Lower leg skin (tissue), 4 donors: ENCODE measurements at places on chromosomes 2 and 18.
A peak's percentile ranks its signal among the peaks of the same experiment; 100 is the strongest.

DNA sequence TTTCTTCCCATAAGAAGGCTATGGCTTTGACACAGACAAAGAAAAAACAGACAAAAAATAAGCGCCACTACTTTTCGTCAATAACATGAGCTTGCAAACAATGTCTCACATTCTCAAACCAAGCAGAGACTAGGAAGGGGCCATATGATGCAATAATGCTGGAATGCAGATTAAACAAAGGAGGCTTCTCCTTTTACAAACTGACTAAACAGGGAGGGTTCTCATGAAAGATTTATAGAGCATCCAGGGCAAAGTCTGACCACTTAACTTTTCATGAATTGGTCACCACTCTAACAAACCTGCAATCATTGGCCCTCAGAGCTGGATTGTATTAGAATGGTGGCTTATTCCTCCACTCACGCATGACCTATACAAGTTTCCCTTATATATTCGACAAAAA is 663.3 kb upstream of the CHAC2 start:
- DNase-seq = no peak

- DNase-seq = no peak
Measured at GRCh38 chr2:217909156-217909820, 93.5 kb downstream of the TNS1 start.

GRCh38 chr2:211390536-211391188 is 834.3 kb downstream of the CPS1 start:
- DNase-seq = no peak

GRCh38 chr18:69895066-69896047 is 52.3 kb downstream of the CD226 start:
- DNase-seq = no peak

GRCh38 chr2:128727404-128727803 is 408.7 kb upstream of the HS6ST1 start:
- DNase-seq = peak; percentile 56

GRCh38 chr18:80178935-80179818 is 68.1 kb downstream of the PARD6G start:
- DNase-seq = no peak

DNA sequence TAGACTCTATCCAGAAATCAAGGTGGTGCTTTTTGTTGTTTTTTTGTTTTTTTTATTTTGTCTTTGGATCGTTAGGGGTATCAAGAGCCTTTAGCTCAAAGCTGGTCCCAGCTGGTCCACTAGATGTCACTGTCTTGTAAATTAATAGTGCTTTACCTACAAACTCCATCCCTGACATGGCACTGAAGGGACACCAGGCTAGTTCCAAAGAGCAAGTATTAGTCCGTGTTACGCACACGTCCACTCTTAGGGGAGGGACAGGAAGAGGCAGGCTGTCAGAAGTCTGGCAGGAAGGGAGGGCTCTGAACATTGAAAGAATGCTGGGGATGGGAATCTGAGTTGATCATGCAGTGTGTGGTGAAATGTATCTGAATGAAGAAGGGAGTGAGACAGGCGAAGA is 85.9 kb upstream of the CCBE1 start:
- no peak for DNase-seq

DNA sequence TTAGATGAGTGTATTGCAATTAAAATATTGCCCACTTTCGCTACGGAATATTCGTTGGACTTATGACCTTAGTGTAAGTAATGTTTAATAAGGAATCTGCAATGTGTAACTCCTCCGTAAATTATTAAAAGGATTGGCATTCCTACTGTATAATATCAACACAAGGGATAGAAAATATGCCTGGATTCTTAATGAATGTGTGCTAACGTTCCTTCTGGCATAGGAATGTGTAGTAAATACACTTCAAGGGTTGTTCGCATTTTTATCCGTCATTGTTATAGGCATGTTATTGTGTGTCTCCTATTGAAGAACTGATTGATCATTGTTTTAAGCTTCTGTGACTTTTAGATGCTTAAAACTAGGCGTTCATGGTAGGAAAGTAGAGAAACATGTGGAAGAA is 134.5 kb downstream of the NEDD4L start:
- no peak for DNase-seq

DNA sequence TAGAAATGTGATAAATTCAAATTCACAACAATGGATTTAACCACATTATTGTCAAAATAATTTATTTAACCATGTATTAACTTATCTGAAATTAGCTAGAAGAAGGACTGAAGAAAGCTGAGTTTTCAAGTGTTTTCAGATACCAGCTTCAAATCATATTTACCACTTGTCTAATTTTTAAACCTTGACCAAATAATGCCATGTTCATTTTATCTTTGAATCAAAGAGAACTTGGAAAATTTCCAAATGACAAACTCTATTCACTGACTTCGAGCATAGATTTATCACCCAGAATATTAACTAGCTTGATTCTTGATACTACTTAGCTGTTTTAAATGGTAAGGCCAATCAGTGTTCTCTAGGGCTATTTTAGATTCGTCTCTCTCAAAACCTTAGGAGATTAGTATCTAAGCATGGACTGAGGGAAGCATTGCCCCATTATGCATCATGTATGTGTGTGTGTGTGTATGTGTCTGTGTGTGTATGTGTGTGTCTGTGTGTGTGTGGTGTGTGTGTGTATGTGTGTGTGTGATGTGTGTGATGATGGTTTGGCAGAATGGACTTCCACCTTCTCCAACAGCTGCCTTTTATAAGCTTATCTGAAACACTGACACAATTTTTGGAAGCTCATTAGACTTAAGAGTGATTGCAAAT is 667.5 kb upstream of the FANCL start:
- DNase-seq = no peak

DNA sequence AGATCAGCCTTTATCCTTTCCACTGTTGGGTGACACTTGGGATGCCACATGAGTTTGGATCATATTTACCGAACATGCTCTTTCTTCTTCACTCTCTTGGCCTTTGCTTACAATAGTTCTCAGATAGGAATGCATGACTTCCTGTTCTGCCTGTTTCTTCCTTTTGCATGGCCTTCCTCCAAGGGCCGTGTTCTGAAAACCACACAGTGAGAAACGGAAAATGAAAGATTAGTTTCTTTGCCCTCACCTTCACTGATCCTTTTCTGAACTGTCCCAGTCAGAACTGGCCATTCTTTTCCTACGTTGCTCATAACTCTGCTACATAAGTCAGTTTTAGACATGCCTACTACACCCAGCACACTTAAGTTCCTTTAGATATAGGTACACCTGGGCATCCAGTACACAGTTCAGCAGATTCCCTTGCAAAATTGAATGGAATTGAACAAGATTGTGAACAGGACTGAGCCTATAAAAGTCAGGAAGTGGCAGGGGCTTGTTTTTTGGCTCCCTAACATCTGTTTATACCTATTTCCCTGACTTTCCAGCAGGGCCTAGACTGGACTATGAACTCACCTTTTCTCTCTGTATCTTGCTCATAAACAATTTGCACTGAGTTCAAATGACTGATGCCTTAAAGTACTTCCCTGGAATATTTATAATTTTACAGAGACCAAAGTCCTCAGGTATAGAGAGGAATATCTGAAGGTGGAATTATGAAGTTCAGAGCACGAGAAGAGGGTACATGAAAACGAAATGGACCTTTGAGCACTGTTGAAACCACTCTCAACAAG is 186.4 kb upstream of the ST6GAL2 start:
- no peak for DNase-seq

DNA sequence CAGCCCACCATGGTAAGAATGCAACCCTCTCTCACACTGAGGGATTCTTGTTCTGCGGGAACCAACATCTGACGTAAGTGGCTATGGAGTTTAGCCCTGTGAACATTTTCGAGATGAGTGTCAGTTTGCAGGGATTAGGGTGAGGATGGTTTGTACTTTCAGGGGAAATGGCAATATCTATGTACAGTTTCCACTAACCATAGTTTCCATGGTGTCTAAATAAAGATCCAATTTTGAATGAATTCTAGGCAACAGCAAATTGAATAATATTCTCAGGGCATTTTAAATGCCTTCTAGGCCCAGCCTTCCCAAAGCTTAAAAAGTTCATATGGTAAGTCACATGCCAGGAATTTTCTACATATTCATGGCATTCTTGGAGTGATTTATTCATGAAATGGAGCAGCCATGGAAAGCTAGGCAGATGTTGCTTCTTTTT is 105.4 kb upstream of the MMADHC start:
- DNase-seq = no peak

DNA sequence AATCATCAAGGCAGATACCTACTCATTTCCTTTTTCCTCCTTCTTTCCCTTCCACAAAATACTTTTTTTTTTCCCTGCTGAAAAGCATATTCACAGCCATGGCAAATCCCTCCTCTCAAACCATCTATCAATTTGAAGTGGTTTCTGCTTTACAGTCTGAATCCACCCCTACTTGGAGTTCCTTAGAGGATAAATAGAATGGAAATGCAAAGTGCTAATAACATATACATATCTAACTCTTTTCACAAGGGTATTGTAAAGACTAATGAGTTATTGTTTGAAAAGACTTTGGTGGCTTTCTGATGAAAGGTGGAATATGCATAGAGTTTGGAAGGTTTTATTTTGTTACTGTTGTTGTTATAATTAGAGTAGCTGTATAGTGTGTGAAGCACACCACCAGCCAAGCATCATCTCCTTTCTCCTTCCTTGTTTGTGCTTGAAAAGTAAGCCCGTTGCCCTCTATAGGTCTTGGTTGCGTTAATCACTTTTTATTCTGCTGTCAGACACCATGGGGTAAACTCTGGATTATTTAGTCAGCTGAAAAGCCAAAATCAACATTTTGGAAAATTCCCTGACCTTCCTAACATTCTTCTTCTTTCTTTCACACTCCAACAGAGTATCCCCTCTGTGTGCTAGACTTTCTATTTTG is 2126.9 kb upstream of the CELF4 start:
- DNase-seq = no peak

DNA sequence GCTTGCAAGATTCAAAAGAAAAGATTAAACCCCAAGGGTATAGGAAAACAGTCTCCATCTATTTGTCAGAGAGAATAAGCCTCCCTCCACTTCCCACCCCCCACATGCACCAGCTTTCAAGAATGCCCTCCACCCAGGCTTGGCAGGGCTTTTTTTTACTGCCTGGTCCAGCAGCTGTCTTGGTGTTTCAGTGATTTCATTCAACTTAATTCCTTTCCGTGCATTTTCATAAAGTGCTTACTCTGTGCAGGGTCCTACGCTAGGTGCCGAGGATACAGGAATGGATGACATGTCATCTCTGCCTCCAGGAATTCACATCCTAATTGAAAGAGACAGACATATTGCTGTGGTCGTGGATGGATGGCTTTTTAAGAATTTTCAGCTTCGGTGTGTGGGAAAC is 117.9 kb downstream of the LRATD1 start:
- no peak for DNase-seq

GRCh38 chr18:66994790-66995189 is 390.9 kb upstream of the CDH19 start:
- DNase-seq = no peak

GRCh38 chr2:200534572-200534971 is 8.6 kb downstream of the SGO2 start:
- no peak for DNase-seq

DNA sequence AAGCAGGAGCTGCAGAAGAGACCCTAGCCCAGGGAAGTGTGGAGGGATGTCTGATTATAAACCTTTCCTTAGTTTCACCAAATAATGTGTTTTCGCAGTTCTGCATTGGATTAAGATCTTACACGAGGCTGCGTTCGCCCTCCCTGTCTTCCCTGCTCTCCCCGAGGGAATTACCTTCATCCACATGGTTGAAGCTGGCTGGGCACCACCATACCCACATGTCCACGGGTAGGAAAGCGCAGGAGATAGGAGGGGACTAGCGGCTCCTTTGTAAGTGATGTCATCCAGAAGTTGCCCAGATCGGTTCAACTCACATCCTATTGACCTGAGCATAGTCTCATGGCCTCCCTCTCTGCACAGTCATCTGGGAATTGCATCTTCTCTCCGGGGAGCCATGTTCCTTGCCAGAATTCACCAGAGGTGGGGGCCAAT is 1.1 kb downstream of the TTL start:
- no peak for DNase-seq

GRCh38 chr2:143801561-143801960 is 672.3 kb downstream of the ARHGAP15 start:
- DNase-seq = no peak

DNA sequence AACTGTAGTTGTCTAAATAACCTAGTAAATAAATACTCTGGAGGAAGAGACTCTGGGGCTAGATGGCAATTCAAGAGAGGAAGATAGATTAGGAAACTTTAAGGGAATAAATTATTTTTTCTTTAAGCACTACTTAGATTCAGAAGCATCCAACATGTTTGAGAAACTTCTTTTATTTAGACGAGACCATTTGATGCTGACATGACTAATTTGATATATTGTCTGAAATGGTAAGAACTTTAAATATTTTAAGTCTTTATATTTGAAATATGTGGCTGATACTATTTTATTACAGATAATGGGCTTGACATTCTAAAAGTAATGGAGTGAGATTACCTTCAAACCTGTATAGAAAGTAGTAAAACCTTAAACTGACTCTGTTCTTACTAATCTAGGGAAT is 36.4 kb downstream of the PPIG start:
- DNase-seq = no peak

- no peak for DNase-seq
Measured at GRCh38 chr2:50133766-50134165, 898.2 kb downstream of the NRXN1 start.
